Renal cortical epithelial cell (primary cell): ENCODE measurements at places on chromosomes 16 and 17.

- DNase-seq: peak; percentile 43
Measured at GRCh38 chr17:27560668-27561067, 70.3 kb upstream of the LGALS9 start.

DNA sequence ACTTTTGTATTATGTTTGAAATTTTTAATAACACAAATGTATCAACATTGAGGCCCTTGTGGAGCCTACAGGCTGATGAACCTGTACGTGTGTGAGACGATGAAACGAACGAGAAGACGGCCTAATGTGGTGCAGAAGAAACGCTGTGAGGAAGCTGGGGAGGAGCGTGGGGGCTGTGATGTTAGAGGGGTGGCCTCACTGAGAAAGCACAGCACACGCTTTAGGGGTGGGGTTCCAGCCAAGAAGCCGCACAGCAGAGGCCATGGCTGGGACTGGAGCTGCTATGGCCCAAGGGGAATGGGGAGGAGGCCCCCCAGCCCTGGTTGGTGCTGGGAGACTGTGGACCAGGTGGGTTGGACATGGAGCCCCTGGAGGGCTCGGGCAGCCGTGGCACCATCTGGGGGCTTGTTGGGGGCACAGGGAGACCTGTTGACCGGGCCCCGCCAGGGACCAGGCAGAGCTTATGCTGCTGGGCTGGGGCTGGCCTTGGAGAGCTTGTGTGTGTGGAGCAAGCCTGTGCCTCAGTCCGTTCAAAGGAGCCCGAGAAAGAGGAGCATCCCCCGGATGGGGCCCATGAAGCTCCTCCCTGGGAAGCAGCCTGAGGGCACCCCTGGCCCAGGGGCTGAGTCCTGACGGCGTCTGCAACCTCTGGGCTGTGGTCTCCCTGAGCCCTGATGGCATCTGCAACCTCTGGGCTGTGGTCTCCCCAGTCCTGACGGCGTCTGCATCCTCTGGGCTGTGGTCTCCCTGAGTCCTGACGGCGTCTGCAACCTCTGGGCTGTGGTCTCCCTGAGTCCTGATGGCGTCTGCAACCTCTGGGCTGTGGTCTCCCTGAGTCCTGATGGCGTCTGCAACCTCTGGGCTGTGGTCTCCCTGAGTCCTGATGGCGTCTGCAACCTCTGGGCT is 44.7 kb downstream of the METRNL start:
- no peak for DNase-seq

DNA sequence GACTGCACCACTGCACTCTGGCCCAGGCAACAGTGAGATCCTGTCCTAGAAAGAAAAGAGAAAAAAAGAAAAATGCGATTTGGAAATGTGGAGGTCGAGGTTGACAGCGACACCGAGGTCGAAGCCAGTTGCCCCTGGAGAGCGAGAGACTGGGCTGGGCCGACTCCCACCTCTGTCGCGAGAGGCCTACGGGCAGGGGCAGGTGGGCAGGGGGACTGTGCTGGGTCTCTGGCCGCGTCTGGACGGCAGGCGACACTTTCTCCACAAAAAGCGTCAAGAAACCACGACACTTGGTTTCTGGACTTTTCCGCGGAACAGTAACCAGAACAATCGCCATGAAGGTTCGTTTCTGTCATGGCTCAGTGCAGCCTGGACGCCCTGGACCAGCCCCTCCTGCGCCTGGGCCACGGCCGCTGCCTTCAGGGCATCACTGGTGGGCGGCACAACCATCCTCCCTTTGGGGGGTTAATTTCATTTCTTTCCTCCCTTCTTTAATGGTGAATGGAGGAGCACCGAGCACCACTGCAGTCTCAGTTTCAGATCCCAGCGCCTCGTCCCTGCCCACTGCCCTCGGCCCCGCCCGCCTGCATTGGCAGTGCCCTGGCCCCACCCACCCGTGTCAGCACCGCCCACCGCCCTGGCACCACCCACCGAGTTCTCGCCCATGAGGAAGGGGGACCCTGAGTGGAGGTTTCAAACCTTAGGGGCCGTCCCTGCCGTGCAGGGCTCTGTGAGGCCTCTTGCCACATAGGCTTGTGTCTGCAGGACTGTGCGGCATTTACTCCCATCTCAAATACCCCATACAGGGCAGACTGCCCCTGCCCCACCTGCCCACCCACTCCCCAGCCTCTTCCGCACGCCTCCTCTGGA is 18.5 kb upstream of the CDH15 start:
- DNase-seq: no peak

GRCh38 chr16:57045694-57046381 is 46.5 kb upstream of the CPNE2 start:
- peak; percentile 53 for DNase-seq

DNA sequence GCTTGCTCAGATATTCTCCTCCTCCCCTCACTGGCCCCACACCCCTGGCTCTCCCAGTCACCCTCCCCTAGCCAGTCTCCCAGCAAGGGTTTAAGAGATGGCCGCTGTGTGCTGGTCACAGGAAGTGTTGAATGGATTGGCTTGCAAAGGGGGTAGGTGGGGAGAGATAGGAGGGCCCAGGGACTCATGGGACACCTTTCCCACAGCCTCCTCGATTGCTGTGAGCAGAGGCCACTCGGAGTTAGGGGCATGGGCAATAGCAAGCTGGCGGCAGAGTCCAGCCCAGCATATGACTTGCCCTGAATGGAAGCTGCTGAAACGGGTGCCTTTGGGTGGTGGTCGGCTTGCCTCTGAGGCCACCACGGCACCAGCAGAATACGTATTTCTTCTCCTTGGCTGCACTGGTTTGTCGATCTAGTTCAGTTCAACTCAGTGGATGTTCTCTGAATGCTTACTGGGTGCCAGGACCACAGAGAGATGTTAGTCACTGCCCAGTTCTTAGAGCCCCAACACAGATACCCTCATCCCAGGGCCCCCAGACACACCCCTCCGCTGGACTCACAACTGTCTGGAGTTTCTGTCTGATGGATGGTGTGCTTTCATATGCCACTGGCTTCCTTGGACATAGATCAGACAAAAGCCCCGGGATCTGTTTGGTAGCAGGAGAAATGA is 6.0 kb downstream of the WFIKKN2 start:
- no peak for DNase-seq

- DNase-seq: no peak
Measured at GRCh38 chr17:6713130-6713917, at the start of gene SLC13A5. SLC13A5 (minus strand) TSS chr17:6713369; CDS start chr17:6713333, 36 bp downstream.

DNA sequence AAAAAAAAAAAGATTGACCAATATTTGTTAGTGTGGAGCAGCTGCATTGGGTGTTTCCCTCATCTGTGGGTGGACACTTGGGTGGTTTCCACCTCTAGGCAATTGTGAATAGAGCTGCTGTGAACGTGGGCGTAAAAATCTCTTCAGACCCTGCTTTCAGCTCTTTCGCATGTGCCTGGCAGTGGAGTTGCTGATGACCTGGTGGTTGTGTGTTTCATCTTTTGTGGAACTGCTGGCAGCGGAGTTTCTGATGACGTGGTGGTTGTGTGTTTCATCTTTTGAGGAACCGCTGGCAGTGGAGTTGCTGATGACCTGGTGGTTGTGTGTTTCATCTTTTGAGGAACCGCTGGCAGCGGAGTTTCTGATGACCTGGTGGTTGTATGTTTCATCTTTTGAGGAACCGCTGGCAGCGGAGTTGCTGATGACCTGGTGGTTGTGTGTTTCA is 21.4 kb downstream of the ZC3H18 start:
- DNase-seq: no peak

DNA sequence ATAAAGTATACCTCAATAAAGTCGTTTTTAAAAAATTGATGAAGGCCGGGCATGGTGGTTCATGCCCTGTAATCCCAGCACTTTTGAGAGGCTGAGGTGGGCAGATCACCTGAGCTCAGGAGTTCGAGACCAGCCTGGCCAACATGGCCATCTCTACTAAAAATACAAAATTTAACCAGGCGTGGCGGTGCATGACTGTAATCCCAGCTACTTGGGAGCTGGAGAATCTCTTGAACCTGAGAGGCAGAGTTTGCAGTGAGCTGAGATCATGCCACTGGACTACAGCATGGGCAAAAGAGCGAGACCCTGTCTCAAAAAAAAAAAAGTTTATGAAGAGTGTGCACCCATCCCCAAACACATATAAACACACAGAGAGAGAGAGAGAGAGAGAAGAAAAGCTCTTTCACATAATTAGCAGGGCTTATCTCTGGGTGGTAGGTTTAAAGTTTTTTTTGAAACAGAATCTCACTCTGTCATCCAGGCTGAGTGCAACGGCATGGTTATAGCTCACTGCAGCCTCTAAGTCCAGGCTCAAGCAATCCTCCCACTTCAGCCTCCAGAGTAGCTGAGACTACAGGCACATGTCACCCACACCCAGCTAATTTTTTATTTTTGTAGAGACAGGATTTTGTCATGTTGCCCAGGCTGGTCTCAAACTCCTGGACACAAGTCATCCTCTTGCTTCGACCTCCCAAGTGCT is 3.0 kb downstream of the SREBF1 start:
- DNase-seq: no peak

GRCh38 chr16:10868596-10869469 is 8.2 kb upstream of the CIITA start:
- DNase-seq: no peak

- DNase-seq: no peak
Measured at GRCh38 chr17:13575922-13576419, 25.8 kb downstream of the HS3ST3A1 start.

DNA sequence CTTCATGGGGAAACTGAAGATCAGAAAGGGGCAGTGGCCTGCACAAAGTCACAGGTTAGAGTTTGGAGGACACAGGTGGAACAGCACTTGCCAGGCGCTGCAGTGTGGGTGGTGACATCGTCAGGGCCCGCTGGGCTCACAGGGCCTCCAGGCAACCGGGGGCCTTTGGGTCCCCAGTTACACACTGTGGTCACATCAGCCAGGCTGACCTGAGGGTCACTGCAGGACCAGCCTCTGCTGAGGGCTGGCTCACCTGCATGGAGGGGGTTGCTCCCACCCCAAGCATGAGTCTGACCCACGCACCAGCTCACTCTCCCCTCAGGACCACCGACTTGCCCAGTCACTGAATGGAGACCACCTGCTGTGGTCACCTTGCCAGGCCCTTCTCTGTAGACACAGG is 17.0 kb downstream of the FOXN1 start:
- no peak for DNase-seq

DNA sequence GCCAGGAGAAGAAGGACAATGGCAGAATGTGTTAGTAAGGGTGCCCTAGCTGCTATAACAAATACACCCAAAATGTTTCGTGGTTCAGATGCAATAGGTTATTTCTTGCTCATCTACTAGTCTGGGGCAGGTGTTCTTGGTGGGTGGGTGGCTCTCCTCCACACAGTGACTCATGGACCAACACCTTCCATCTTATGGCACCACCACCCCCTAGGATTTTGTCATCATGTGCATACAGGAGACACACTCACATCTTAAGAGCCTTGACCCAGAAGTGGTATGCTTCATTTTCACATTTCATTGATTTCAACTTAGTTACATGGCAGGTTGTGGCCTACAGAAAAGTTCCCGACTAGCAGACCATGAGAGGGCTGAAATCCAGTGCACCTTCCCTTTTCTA is 114.7 kb downstream of the AMFR start:
- DNase-seq: peak; percentile 27

DNA sequence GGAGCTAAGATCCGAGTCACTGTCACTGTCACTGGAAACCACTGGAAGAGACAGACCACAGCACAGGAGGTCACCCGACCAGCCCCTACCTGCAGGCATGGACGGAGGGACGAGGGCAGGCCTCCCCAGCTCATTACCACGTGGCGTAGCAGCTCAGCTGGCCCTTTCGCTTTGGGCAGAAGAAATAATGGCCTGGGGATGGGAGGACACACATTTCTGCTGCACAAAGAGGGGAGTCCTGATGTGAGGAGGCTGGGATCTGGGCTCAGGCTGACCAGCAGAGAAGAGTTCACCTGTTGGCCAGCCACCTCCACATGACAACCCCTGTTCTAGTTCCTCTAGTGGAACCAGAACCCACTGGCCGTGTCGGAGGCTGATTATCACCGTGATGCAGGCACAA is 38.2 kb upstream of the DOC2B start:
- DNase-seq: no peak

GRCh38 chr16:27929818-27930217 is 133.7 kb downstream of the GSG1L start:
- no peak for DNase-seq

- DNase-seq: peak; percentile 77
Measured at GRCh38 chr17:45296003-45296832, 20.6 kb downstream of the MAP3K14 start.

- peak; percentile 39 for DNase-seq
Measured at GRCh38 chr16:81703177-81704155, 75.6 kb upstream of the PLCG2 start.

GRCh38 chr17:30133197-30133596 is 16.6 kb downstream of the NSRP1 start:
- no peak for DNase-seq

- peak; percentile 65 for DNase-seq
Measured at GRCh38 chr17:48671697-48672171, 45.6 kb upstream of the HOXB9 start.

DNA sequence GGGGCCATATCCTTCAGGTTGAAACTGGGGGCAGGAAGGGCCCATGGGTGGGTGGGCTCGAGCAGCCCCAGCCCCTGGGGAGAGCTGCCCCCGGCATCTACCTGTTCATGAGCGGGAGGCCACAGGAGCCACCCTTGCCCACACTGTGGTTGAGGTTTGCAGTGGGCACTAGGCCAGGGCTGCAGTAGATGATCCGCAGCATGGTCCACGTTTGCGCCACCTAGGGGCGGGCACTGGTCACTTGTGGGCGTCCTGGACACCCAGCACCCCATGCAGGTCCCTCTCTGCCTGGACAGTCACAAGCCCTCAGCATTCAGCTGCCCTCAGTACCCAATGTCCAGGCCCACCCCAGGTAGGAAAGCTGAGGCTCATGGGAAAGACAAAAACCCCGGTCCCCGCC is 1.8 kb upstream of the JMJD8 start:
- DNase-seq: no peak

GRCh38 chr17:58541249-58541648 is 26.8 kb upstream of the MTMR4 start:
- DNase-seq: no peak

DNA sequence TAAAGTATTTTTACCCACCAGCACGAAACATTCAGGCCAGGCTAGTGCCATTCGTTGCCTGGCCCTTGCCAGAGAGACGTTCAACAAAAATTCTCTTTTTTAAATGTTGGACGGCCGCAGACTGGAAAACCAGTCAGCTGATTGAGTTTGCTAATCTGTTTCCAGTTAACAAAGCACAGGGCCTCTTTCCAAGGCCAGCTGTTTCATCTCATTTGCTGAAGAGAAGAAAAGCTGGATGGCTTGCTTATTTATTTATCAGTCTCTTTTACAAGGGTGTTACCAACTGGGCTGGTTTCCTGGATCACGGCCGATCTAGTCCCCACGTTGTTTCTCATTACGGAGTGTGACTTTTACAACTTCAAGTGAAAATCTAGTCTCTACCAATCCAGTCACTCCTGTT is 418.7 kb upstream of the DYNLRB2 start:
- no peak for DNase-seq

DNA sequence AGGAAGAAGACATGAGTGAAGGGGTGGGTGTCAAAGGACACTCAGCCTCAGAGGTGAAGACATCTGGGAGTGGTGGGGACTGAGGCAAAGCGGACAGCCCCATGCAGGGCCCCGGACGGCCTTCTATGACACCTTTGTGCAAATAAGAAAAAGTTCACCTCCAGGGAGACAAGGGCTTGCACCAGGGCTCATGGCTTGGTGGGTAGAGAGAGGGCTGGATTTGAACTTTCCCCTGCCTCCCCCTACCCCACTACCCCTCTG is 30.5 kb downstream of the LRRC75A start:
- DNase-seq: no peak

GRCh38 chr17:50771991-50772785 is 4.9 kb upstream of the ANKRD40CL start:
- no peak for DNase-seq

GRCh38 chr16:70018254-70018653 is 67.1 kb downstream of the CLEC18A start:
- DNase-seq: peak; percentile 5
